ENCODE measurements at places on chromosomes 11 and 22.

DNA sequence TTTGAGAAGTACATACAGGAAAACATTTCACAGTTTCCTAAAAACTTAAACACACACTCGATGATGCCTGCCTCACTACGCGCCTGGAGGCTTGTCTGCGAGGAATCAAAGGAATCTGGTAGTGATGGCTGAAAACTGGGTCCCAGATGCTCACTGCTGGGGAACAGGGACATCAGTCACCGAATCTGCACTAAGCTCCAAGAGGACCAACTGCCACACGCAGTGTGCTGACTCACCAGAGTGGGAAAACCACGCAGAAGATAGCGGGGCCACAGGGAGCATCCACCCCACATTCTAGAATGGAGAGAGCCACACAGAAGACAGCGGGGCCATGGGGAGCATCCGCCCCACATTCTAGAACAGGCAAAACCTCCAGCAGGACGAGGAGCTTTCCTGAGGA lies 24.3 kb upstream of the MOB2 start:
- DNase-seq = no peak

- DNase-seq = no peak
Measured at GRCh38 chr11:44451706-44452105, 113.8 kb upstream of the CD82 start.

DNA sequence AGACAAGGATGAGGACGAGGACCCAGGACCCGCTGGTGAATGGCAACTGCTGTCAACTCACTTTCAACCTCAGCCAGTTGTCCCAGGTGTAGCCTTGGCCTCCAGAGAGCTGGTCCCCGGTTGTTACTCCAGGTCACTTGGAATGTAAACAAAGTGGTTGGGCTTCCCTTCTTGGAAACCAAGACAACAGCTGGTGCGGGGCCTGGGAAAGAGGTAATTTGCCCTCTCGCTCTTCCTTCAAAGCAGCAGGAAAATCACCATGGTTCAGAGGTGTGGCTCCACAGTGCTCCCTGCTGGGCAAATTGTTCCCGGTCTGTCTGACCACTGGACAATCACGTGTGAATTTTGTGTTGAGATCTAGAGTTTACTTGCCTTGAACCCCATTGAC lies 15.0 kb downstream of the SLC1A2 start:
- no peak for DNase-seq

DNA sequence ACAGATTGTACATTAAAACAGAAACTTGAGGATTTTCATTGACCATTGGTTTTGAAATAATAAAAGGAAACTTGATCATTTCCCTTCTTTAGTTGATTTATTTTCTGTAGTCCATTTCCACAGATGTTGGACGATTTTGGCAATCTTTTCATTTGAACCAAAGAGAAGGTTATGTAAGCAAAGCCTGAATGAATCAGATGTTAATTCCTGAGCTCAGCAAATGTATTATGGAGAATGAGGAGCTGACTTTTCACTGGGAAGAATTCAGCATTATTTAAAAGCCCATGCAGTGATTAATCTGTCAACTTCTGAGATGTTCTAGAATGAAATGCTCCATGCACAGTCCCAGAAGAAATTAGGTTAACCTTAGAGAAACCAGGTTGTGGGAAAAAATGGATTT lies 29.0 kb downstream of the ELMOD1 start:
- no peak for DNase-seq

DNA sequence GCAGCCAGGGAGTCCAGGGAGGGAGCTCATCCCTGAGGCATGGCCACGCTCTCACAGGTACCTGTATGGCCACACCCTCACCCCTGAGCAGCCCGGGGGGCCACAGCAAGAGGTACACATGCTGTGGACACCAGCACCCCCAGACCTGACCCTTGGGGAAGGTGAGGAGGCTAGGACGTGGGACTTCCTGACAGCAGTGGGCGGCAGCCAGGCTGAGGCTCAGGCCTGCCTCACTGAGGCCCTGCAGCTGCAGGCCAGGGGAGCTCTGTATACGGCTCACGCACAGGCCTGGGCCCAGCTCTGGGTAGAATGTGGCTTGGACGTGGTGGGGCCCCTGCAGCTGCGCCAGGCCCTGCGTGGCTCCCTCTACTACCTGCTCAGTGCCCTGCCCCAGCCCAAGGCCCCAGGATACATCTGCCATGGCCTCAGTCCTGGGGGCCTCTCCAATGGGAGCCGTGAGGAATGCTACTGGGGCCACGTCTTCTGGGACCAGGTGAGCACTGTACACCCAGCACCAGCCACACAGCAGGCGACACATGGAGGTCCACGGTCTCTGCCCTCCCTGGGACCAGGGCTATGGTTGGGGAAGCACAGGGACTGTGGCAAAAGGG lies 1.8 kb downstream of the PGGHG start:
- DNase-seq = no peak

DNA sequence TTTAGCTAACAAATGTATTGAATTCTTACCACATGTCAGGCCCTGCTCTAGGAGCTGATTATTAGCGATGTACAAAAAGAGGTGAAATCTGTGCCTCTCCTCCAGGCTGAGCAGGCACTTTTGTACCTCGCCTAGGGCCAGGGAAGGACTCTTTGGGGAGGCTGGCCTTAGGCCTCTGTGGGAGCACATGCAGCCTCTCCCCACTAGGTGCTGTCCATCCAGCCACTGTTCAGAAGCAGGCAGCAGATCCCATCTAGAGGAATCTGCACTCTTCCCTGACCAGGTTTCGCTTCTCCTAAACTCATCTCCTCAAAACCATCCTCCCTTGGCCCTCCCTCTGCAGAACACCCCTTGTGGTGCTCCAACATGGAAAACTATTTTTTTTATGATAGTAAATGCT lies 51.9 kb upstream of the WT1 start:
- no peak for DNase-seq

- DNase-seq = no peak
Measured at GRCh38 chr11:13983081-13983751, 20.7 kb downstream of the SPON1 start.

DNA sequence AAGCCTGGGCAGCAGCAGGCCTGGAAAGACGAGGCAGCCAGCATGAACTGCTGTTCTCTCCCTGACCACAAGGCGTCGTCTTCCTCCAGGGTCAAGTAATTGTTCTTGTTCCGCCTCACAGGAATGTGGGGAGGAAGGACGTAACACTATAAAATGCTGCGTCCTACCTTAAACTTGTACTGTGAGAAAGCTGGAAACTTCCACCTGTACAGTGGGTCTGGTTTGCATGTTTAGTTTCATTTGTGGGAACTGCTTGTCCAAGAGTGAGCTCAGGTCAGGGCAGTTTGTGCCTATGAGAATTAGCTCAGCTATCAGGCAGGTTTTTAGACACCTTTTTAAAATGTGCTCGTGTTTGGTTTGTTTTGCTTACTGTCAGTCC lies 55.2 kb downstream of the PANX1 start:
- DNase-seq = no peak

GRCh38 chr11:59849129-59849528 lies 3.8 kb upstream of the CBLIF start:
- DNase-seq = no peak

GRCh38 chr22:42621505-42622002 lies 6.9 kb upstream of the POLDIP3 start:
- DNase-seq = no peak

DNA sequence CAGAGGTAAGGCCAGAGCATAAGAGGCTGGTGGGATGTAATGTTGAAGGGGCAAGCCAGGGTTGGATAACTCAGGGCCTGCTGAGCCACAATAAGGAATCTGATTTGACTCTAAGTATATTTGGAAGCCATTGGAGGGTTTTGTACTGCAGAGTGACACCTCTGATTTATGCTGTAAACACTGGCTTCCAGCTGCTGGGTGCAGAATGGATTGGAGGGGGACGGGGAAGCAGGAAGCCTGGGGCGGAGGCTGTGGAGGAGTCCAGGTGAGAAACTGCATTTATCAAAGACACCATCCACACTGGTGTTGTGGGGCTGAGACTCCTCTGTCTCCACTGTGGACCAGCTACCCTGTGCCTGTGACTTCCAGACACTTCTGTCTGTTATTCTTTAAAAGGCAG lies 26.8 kb downstream of the MIAT start:
- no peak for DNase-seq

GRCh38 chr11:112013497-112014164 lies 11.6 kb upstream of the DLAT start:
- DNase-seq = no peak

DNA sequence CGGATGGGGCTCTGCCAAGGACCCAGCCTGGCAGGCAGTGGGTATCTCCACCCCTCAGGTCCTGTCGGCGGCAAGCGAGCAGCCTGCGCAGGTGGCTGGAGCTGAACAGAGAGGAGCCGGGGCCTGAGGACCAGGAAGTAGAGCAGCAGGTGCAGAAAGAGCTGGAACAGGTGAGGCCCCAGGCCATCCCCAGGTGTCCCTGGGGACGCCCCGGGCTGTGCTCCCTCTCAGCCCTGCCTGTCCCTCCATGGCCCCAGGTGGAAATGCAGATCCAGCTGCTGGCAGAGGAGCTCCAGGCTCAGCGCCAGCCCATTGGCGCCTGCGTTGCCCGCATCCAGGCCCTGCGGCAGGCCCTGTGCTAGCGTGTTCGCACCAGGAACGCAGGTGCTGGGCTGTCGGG lies 44.0 kb downstream of the PISD start:
- DNase-seq = peak; percentile 43

- DNase-seq = no peak
Measured at GRCh38 chr11:120013325-120014250, 124.3 kb downstream of the TRIM29 start.

- no peak for DNase-seq
Measured at GRCh38 chr11:75072582-75072981, 24.1 kb downstream of the OR2AT4 start.

DNA sequence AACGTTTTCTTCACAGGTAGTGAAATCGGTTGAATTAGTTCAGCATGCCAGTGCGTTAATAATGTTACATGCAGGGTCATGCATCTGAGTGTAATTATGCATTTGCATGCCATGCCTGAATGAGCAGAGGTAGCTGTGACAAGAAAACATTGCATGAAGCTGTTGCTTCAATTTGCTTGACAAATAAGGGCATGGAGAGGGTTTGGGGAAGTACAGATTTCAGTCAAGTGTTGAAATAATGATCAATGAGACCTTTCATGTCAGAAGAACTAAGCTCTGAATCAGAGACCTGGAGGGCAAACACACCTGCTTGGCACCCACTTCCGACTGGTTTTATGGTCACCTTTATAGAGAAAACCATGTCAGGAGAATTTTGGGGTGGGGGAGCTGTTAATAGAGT lies 221.4 kb downstream of the DBX1 start:
- no peak for DNase-seq

DNA sequence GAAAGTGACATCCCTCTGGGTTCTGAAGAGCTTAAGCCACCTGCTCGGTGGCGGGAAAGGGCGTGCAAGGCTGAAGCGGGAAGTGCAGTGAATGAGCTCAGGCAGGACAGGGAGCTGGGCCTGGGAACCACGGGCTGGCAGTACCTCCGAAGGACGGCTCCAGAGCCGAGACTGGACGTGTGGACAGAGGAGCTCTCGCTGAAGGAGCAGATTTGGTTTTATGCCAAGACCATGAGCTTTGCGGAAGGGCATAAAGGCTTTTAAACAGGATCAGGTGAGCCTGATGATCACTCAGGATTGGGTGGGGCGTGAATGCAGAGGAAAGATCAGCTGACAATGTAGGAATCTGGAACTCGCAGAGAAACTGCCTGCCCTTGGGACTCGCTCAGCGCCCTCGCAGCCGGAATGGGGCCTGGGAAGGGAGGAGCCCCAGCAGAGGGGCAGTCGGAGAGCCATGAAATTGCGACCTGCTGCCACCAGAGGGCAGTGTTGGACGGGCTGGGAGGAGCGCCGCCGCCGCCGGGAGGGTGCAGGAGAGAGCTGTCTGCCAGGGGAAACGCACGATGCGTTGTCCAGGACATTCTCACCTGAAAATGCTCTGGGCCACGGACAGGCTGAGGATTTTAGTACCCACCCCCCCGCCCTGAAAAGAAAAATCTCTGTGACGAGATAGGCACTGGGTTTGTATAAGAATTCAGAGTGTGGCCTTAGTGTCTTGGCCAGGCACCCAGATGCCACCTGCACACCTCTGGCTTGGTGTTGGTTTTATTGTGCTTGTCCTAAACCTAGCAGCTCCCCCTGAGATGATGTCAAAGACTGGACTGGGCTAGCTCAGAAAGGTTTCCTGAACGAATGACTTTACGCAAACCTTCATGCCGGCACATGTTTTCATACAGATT lies 324.4 kb downstream of the NTM start:
- no peak for DNase-seq

GRCh38 chr11:74417860-74418508 lies 19.8 kb upstream of the PGM2L1 start:
- DNase-seq = no peak

- no peak for DNase-seq
Measured at GRCh38 chr22:23898006-23898974, 4.1 kb downstream of the MIF start.

- DNase-seq = no peak
Measured at GRCh38 chr11:127816962-127817361, 770.4 kb downstream of the ETS1 start.

- DNase-seq = no peak
Measured at GRCh38 chr22:19620742-19621371, 93.4 kb upstream of the SEPTIN5 start.

- DNase-seq = no peak
Measured at GRCh38 chr22:24554313-24555164, at the start of gene GUCD1. Gene GUCD1, minus strand, starts transcription at chr22:24555138. Its CDS starts 147 bp downstream, at chr22:24554991.

- DNase-seq = no peak
Measured at GRCh38 chr11:27509908-27510307, 3.3 kb upstream of the LIN7C start.

- no peak for DNase-seq
Measured at GRCh38 chr11:81080476-81080875, 1639.6 kb upstream of the TENM4 start.

- no peak for DNase-seq
Measured at GRCh38 chr22:34763496-34763895, 302.5 kb upstream of the ISX start.

DNA sequence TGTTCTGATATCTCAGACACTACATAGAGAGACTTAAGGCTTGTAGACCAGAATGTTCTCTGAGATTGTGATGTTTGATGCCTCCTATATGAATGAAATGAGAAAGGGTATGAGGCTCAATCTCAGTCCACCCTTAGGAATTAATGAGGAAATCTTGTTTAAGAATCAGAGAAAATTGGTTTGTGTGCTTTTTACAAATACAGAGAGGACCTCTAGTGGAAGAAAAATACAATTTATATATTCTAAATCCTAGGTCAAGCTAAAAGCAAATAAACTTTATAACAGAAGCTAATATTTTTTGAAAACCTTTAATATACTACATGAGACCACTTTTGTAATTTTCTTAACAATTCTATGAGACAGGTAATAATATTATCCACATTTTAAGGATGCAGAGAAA lies 5.0 kb upstream of the OR52H1 start:
- no peak for DNase-seq

DNA sequence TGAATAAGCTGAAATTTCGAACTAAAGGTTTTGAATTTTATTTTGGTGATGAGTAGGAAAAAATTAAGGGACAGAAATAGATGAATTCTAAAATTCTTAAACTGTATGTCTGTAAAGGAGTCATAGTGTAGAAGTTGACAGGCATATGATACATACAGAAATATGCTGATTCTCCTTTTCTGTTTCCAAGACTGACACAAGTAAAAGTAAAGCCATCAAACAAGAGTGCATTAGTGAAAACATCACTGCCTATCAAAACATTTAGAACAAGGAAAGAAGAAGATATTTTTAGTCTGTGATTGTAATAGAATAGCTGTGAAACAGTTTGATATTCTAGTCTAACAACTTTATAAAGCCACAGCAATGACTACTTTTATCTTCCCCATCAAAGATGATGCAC lies 1318.0 kb upstream of the TENM4 start:
- no peak for DNase-seq
